Type B pancreatic cell (in vitro differentiated cells): ENCODE measurements at places on chromosomes 1 and 21. TPM values are rescaled to one million over a fixed set of nuclear protein-coding genes. Genes with fewer than 3 reads are reported as not detected.

GRCh38 chr1:195738966-195739650 lies 869.1 kb downstream of the KCNT2 start:
- H3K27me3 ChIP-seq = no peaks in the 10 kb centered on the region
- H3K4me3 ChIP-seq = no peak overlapping the region
- DNase-seq = no peak
- H3K36me3 ChIP-seq = peaks cover 5% of the 10 kb centered on the region
- H3K27ac ChIP-seq = no peak overlapping the region

DNA sequence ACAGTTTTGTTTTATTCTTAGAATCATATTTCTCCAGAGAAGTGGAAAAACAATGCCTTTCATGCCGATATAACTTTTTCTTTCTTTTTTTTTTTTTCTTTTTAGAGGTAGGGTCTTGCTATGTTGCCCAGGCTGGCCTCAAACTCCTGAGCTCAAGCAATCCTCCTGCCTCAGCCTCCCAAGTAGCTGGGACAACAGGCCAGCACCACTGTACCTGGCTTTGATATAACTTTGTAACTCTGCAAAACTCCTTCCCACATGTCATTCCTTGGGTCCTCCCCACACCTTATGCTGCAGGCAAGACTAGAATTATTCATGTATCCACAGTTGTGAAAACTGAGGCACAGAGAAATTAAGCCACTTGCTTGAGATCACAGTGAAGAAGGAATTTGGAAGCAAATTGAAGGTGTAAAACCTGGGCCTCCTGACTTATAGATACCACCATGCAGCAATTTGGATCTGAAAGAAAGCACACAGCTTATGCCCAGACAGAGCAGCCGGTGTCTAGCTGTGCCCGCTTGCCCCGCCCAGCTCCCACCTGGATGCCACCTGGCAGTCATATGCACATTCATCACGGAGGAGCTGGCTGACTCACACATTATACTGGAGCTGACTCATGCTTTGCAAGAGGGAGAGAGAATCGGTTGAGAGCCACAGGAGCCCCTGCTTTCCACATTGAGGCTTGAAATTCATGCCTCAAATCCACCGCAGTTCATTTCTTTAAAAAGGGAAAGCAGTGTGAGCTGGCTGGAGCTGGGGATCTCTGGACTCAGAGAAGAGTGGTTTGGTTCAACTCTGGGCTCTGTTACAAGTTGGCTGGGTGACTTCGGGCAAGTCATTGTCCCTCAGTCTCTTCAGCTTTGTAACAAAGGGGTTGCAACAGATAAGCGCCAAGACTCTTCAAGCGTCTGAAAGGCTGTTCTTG lies 8.3 kb upstream of the SLC2A1 start:
- no peaks in the 10 kb centered on the region for H3K36me3 ChIP-seq
- peak overlapping the region; percentile 93 for H3K27ac ChIP-seq
- H3K4me3 ChIP-seq = no peak overlapping the region
- no peak for DNase-seq
- no peaks in the 10 kb centered on the region for H3K27me3 ChIP-seq

DNA sequence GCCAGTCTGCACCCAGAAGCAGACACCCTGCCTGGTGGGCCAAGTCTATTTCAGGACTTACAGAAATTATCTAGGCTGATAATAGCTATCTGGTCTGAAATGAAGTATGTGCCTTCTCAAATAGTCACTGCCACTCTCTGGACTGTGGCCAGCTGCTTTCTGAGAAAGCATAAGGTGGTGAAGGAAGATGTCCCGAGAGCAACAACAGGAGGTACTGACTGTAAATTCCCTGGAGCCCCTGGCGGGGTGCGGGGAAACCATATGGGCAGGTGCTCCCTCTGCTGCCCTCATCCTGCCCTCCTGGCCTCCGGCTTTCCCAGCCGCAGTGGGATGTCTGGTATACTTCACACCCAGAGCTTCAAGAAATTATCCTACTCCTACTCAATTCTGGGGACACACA lies 86.8 kb downstream of the TGFBR3 start:
- no peak overlapping the region for H3K4me3 ChIP-seq
- H3K36me3 ChIP-seq = peaks cover 29% of the 10 kb centered on the region
- no peak for DNase-seq
- H3K27me3 ChIP-seq = no peaks in the 10 kb centered on the region

DNA sequence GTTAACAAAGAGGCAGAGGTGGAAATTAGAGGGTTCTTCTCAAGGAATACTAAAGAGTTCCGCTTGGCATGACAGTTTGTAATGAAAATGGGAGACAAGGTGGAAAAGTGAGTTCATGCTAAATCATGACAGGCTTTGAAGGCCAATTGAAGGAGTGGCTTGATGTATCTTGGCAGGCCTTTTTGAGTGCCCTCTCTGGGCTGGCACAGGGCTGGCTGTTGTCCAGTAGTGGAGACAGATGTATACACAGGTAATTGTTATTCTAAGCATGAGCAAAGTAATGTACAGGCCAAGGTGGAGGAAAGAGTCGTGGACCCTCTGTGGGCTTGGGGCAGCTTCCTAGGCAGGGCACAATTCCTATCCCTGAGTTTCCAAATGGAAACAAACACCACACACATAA lies 196.7 kb upstream of the GALNT2 start:
- H3K27me3 ChIP-seq = peaks cover 14% of the 10 kb centered on the region
- no peak overlapping the region for H3K4me3 ChIP-seq
- DNase-seq = no peak

The FAM78B gene
- 2.6 and 2.9 TPM in 2 replicates for total RNA-seq

The ZNF593OS gene
- total RNA-seq = not detected in 2 replicates

The TMPRSS2 gene
- total RNA-seq = 82.1 and 91.7 TPM in 2 replicates
